ENCODE measurements at places on chromosomes 7 and 10.
A peak's percentile ranks its signal among the peaks of the same experiment; 100 is the strongest.

GRCh38 chr7:139948587-139949335 lies 114.0 kb downstream of the PARP12 start:
- no peak for DNase-seq

GRCh38 chr10:21493784-21494183 lies 31.7 kb downstream of the SKIDA1 start:
- DNase-seq, result no peak

GRCh38 chr7:2069472-2069860 lies 163.3 kb downstream of the MAD1L1 start:
- no peak for DNase-seq

DNA sequence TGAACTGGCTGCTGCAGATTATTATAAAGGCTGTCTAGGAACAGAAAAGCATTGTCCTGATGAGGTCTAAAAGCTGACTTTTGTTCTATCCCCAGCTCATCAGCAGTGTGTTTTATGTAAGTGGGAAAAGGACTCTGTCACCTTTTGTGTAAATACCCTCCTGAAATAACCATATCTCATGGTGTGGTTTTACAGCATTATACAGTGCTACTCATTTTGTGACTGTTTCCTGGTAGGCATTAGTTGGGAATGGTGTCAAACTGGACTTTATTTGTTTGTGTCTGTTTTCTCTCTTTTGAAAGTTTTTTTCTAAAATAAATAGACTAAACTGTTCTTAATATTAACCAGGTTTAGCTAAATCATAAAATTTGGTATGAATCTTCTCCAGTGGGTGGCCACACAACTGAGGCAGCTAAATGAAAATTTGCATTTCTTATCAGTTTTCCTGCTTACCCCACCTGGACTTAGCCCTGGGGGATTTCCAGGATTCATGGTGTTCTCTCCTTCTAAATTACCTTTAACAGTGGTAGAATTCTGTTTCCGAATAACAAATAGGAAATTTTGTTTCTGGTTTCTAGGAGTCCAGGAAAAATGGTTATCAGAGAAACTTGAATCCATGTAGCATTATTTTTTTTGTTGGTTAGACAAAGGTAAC lies 140.9 kb downstream of the LHFPL3 start:
- DNase-seq, result no peak

DNA sequence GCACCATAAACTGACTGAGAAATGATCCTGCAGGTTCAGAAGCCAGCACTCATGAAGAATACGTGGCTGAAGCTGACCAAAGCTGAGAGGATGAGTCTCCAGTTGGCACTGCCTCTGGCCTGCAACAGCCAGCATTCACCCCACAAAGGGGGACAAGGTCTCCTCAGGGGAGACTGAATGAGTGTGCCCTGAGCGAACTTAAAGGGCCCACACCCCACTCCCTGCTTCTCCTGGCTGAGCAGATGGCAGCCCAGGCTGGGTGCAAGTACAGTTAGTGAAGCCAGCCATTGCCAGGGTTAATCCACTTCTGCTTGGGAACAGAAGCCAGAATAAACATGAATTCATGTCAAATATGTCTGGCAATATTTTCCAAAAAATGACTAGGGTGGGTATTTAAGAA lies 98.1 kb downstream of the PPP1R17 start:
- DNase-seq, result no peak

- no peak for DNase-seq
Observed at GRCh38 chr7:21580073-21580521, 37.3 kb downstream of the DNAH11 start.

DNA sequence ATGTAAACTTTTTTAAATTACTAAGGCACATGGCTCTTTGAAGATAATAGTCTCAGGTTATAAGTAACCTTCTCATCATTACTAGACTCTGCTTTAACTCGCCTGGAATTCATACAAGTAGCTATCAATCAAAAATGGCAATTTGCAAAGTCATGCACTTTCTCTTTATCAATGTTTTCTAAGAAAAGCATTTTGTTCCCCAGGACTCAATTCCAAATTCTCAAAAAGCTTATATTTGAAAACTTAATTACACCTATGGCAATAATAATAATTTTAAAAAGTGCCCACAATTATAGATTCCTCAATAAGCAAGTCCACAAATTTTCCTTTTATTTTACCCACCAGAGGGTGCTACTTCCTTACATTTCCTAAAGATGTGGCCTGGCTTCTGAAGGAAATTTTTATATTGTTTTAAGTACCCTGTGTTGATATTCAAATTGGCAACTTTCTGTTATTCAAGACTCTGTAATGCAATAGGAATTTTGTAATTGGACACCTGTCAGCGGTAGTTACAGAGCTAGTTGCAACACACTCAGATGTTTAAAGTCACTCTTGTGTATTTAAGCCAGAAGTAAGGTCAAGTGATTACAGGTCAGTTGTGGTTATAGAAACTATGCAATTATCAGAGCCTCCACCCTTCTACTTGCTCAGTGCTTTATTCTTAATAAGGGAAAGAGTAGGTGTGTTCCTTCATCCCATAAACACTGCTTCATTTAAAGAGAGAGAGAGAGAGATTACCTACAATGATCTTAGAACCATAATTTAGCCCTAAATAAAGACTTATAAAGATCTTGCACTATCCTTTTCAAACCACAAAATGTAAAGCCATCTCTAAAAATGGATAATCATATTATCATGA lies 47.1 kb upstream of the HYAL4 start:
- peak; percentile 35 for DNase-seq

DNA sequence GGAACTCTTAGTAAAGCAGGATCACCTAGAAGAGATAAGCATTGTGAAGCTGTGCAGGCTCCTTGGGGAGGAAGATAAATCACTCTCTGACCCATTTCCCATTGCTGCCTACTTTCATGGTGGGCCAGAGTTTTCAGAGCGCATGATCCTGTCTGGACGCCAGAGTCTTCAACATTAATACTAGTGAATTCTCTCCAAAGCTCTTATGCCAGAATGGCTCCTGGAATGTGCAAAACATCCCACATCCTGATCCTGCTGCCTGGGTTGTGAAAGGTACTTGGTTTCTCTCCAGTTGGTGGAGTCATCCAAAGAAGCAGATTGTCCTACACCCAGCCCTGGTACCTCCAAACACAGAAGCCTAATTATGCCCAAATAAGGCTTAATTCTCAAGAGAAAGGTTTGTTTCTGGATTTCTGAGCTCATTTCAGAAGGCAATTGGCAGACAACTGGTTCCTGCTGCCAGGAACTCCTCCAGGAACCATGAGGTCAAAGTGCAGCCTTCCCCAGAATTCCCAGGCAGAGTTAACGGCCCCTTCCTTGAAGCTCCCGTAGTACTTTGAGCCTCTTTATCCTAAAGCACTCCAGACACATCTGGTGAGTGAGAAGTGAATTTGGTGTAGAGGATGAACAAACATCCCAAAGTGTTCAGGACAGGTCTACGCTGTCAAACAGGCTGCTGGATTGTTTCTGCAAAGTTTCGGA lies 495.2 kb downstream of the PLXNA4 start:
- DNase-seq, result no peak

DNA sequence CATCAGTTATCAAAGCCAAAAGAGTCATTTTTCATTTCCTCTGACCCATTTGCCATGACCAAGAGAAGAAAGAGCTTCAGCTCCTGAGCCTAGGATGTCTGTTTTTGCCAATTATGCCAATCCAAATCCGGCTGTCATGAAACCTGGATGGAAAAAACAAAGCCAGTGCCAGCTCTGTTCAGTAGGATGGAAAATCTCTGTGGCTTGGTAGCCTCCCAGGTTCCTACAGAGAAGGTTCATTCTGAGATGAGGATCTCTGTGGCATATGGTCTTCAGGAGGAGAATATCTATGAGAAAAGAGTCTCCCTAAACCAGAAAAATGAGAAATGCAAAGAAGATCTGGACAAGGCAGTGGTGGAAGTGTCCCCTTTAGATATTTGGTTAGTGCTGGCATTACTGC lies 475.4 kb downstream of the CNTNAP2 start:
- DNase-seq, result no peak

DNA sequence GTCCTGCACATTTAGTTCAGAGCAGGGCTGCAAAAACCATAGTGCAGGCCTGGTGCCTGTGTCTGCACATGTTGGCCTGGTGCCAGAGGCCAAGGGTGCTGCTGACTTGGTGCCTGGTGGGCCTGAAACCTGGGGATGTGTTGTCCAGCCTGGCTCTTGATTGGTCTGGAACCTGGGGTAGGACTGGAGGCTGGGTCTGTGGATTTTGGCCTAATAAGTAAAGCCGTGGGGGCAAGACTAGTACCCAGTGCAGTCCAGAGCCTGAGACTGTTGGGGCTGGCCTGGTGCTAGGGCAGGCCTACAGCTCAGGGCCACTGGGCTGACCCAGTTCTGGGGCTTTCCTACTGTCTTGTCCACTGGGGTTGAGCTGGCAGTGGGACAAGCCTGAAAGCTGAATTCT lies 817.9 kb downstream of the DNAJB9 start:
- no peak for DNase-seq

- no peak for DNase-seq
Observed at GRCh38 chr10:33612551-33612950, 278.1 kb upstream of the NRP1 start.

DNA sequence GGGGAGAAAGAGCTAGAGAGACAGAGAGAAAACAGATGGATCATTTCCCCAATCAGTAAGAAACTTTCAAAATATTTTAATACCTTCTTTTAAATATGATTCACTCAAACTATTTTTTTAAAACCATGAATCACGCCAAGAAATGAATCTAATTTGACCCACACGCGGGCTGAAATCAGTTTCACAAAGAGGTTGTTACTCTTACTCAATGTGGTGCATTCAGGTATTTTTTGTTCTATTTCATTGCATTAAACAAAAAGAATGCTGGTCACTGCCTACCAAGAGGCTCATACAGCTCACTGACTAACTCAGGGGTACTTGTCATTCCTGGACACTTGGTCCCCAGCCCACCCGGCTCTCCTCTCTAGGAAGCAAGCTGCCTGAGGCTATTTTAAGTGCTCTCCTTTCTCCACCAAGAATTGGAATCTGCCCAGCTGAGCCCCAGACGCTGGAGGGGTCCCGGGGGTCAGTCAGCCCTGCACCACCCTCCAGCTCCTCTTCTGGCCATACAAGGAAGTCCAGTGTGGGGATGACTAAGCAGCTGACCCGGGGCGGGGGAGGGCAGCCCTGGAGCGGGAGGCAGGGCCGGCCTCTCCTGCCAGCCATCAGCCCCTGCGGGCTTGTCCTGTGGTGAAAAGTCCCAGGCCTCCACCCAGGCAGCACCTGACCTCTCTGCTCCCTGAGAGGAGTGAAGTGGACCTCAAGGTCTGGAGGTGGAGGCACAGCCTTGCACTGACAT lies 21.7 kb upstream of the PFKP start:
- no peak for DNase-seq

GRCh38 chr7:66321283-66321682 lies 116.1 kb downstream of the TPST1 start:
- no peak for DNase-seq

DNA sequence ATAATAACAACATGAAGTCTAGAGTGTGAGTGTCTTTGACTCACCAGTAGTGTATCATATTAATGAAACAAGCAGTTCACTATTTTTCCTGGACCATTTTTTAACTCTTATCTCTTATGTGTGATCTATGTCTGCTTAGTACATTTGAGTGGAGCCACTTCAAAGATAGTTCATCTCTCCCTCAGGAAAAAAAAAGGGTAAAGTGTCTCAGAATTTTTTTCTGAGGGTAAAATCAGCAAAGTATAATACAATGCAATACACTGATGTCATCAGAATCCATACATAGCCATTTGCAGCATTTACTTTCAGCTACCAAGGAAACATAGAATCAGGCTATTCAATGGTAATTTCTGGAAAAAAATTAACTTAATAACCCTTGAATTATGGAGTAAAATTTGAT lies 706.7 kb downstream of the DNAJB9 start:
- DNase-seq, result no peak

DNA sequence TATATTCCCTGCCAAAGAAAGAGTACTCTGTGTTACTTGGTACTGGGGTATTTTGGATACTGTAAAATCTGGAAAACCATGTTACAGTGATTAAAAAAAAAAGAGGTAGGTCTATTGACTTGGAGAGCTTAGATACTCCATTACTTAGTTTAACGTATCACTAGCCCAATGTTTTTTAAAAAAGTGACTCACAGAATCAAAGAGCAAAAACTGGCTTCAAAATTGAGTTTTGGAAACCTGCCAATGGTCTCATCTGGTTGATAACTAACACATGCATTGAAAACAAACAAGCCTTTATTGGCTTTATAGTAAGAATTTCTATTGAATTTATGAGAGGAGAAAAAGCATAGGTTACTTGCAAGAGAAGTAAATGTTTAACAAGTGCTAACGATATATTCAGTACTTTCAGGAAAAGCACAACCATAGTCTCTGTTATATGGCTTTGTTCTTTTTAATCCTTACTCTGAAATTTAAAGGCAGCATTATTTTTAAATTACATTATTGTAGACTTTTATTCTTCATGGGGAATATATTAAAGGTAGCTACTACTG lies 563.3 kb upstream of the SORCS1 start:
- DNase-seq, result no peak

GRCh38 chr10:96470116-96470743 lies 43.5 kb downstream of the TLL2 start:
- DNase-seq, result no peak

- no peak for DNase-seq
Observed at GRCh38 chr7:28565980-28566379, 153.7 kb downstream of the CREB5 start.

DNA sequence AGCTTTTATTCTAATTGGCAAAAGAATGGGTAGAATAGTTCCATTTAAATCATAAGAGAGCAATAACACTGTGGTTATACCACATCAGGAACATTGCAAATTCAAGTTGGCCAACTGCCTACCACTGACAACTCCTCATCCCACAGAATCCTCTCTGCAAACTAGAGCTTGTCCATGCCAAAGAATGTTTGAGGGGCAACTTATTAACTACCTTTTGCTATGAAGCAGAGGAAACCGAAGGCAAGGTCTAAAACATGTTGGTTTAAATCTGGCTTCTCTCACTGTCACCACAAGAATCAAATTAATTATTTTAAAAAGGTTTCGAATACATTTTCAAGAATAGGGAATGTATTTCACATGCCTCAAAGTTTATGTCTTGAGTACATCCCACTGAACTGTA lies 36.0 kb downstream of the RHOBTB1 start:
- no peak for DNase-seq

- no peak for DNase-seq
Observed at GRCh38 chr7:132455378-132455777, 120.9 kb downstream of the PLXNA4 start.

- DNase-seq, result no peak
Observed at GRCh38 chr7:30905078-30906012, 6.3 kb upstream of the AQP1 start.

DNA sequence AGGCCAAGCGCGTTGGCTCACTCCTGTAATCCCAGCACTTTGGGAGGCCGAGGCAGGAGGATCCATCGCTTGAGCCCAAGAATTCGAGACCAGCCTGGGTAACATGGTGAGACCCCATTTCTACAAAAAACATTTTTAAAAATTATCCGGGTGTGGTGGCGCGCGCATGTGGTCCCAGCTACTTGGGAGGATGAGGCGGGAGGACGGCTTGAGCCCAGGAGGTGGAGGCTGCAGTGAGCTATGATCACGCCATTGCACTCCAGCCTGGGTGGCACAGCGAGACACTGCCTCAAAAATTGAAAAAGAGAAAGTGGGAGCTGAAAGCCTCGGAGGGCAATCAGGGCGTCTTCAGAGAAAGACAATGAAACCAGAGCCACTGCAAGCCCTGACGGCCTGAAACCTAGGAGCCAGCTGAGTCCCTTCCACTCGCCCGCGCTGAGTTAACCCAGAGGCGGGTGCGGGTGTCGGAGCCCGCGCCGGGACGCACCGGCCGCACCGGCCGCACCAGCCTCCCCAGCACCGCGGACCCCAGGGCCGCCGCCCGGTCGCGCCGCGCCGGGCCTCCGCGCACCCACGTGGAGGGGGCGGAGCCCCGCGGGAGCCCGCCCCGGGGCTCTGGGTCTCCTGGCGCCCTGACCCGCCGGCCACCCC lies 22.4 kb downstream of the ZFAND2A start:
- DNase-seq, result no peak

- no peak for DNase-seq
Observed at GRCh38 chr7:157077986-157078644, 60.6 kb upstream of the UBE3C start.

All from HS-27A (cell line).